ENCODE measurements at places on chromosomes 7 and 10. TPM values are rescaled to one million over a fixed set of nuclear protein-coding genes. Genes with fewer than 3 reads are reported as not detected.

The PARP12 gene
- 258 TPM for total RNA-seq

The CLDN3 gene
- not detected for total RNA-seq

The TAF3 gene
- total RNA-seq: 20.8 TPM

The KCND2 gene
- not detected for total RNA-seq

The ARHGAP22 gene
- 0.42 TPM for total RNA-seq

The H2AZ2 gene
- total RNA-seq: 186 TPM

The CRYGN gene
- total RNA-seq: 0.39 TPM

The CDH23 gene
- 5.6 TPM for total RNA-seq

The BHLHA15 gene
- not detected for total RNA-seq

The CYP2C18 gene
- total RNA-seq: not detected

The OR2A5 gene
- total RNA-seq: not detected

The SLC26A3 gene
- total RNA-seq: not detected

The ADARB2 gene
- total RNA-seq: 2.9 TPM

The GRB10 gene
- total RNA-seq: 2.3 TPM

The GJC3 gene
- total RNA-seq: 0.35 TPM

The CFAP46 gene
- not detected for total RNA-seq

The PTPRZ1 gene
- not detected for total RNA-seq

The PRRT4 gene
- total RNA-seq: 0.42 TPM

The ACTL6B gene
- total RNA-seq: not detected

The CDHR3 gene
- total RNA-seq: 38.2 TPM

The PNLIP gene
- total RNA-seq: not detected

The VWDE gene
- total RNA-seq: 0.86 TPM

The PNLIPRP2 gene
- not detected for total RNA-seq

The APBB1IP gene
- total RNA-seq: 86.4 TPM

The DENND11 gene
- 47.7 TPM for total RNA-seq

The TMEM140 gene
- 44.7 TPM for total RNA-seq

The STRIP2 gene
- 1.7 TPM for total RNA-seq

The KCP gene
- 0.22 TPM for total RNA-seq

The SLC29A4 gene
- 0.47 TPM for total RNA-seq

The VAX1 gene
- not detected for total RNA-seq

The IKZF1 gene
- total RNA-seq: 376 TPM

All from CD4-positive, CD25-positive, alpha-beta regulatory T cell (primary cell).